ENCODE measurements at places on chromosomes 7 and 10. TPM values are rescaled to one million over a fixed set of nuclear protein-coding genes. Genes with fewer than 3 reads are reported as not detected.

- DNase-seq, result no peak
Measured at GRCh38 chr7:157926521-157927150, 589.8 kb downstream of the DNAJB6 start.

DNA sequence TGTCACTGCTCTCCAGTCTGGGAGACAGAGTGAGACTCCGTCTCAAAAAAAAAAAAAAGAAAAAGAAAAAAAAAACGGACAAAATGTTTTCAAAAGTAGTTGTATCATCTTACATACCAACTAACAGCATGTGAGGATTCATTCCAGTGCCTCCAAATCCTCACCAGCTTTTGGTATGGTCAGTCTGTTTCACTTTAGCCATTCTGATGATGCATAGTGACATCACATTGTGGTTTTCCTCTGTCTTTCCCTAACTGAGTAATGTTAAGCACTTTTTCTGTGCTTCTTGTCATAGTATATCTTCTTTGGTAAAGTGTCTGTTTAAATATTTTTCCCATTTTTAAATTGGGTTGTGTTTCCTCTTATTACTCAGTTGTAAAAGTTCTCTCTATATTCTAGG lies 251.4 kb upstream of the CTBP2 start:
- DNase-seq, result no peak

- no peak for DNase-seq
Measured at GRCh38 chr7:11327633-11328032, 354.0 kb downstream of the PHF14 start.

- DNase-seq, result no peak
Measured at GRCh38 chr7:23332910-23333612, 33.9 kb downstream of the MALSU1 start.

GRCh38 chr7:50497068-50497642 lies 47.0 kb upstream of the FIGNL1 start:
- DNase-seq, result no peak

GRCh38 chr7:126541406-126541805 lies 711.3 kb downstream of the GRM8 start:
- DNase-seq, result no peak

- DNase-seq, result no peak
Measured at GRCh38 chr7:135976312-135977006, 700 bp downstream of the MTPN start.

Gene NPC1L1
- total RNA-seq, result 0.24 TPM

Gene WNT8B
- total RNA-seq, result not detected

Gene GBX1
- not detected for total RNA-seq

Gene OR2A1
- 0.95 TPM for total RNA-seq

Data from omental fat pad (tissue), 4 donors.